ENCODE measurements at places on chromosomes 16 and 17.

DNA sequence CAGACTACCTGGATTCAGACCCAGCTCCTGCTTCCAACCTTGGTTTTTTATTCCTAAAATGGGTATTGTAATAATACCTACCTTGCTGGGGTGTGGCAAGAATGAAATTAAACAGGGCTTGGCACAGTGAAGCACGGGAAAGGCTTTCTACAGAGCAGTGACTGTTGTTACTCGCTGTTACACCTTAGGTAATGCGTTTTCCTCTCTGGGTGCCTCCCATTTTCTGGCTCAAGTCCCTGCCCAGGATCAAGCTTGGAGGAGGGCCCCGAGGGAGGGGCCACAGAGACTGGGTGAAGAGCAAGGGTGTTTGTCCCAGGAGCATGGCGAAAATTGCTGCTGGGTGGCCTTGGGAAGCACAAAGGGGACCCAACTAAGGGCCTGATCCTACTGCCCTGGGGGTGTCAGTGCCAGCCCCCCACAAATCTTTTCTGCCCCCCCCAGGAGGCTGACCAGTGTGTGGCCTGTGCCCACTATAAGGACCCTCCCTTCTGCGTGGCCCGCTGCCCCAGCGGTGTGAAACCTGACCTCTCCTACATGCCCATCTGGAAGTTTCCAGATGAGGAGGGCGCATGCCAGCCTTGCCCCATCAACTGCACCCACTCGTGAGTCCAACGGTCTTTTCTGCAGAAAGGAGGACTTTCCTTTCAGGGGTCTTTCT lies 13.3 kb downstream of the MIEN1 start:
- DNase-seq, result no peak

- no peak for DNase-seq
Measured at GRCh38 chr17:42457107-42457792, 1.4 kb upstream of the ATP6V0A1 start.

GRCh38 chr17:49414622-49415350 lies at the start of gene PHB1:
PHB1 (minus strand) TSS chr17:49414882; CDS start chr17:49413264, 1,618 bp downstream.
- DNase-seq, result peak; percentile 93

DNA sequence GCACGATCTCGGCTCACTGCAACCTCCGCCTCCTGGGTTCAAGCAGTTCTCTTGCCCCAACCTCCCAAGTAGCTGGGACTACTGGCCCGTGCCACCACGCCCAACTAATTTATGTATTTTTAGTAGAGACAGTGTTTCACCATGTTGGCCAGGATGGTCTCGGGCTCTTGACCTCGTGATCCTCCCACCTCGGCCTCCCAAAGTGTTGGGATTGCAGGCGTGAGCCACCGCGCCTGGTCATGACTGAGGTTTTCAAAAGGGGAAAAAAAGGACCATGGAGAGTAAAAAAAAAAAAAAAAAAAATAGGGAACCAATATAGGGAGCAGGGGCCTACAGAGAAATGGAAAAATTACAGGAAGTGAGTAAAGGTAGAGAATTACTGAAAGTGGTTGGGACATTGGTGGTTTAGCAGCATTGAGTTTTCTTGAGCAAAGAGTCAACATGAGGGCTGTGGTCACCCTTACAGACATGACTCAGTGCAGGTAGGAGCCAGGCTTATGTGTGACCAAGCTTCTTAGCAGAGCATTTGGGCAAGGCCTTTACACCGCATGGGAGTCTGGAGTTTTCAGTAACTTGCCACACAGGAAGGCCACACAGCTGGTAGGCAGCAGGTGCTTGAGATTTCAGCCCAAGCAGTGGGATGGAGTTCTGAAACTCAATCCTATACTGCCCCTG lies 447.3 kb downstream of the HS3ST3B1 start:
- DNase-seq, result no peak

- DNase-seq, result no peak
Measured at GRCh38 chr17:2172077-2172851, 117.4 kb downstream of the HIC1 start.

DNA sequence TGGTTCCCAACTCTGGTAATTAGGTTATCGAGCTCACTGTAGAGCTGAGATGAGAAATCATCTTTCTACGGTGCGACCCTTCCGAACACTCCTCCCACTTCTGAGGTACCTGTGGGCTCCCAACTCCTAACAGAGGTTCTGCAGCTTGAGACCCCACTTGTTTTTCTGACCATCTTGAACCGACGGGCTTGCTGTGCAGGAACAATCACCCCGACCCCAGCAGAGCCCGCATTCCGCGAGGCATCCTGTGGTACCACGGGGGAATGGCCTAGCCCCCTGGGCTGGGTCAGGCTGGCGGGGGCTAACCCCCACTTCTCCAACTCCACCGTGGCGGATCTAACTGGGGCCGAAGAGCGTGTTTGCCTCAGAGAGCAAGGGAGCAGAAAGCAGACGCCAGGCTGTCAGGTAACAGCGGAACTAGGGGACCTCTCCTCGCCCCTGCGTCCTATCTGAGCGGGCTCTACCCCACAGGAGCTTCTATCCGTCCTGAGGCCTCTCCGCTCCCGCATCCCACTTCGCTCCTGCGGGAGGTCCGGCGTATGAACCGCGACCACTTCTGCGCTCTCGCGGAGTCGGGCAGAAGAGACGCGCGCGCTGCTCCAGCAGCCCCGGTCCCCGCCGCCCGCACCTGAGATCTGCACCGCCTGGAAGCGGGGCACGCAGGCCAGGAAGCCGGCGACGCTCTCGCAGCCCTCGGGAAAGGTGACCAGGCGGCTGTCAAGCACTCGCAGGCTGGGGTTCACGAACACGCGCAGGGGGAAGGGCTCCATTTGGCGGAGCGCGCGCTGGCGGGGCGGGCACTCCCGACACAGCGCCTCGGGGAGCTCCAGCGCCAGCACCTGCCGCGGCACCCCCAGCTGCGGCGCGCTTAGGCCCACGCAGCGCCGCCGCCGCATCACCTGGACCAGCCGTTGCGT lies 761 bp downstream of the PDF start:
- peak; percentile 74 for DNase-seq

GRCh38 chr17:50794361-50794760 lies 27.0 kb upstream of the ANKRD40CL start:
- no peak for DNase-seq

- DNase-seq, result no peak
Measured at GRCh38 chr16:69620573-69620972, 54.8 kb downstream of the NFAT5 start.

GRCh38 chr17:44338702-44339101 lies 6.4 kb upstream of the GRN start:
- no peak for DNase-seq

GRCh38 chr16:3980253-3981111 lies 100.0 kb upstream of the CREBBP start:
- DNase-seq, result no peak

DNA sequence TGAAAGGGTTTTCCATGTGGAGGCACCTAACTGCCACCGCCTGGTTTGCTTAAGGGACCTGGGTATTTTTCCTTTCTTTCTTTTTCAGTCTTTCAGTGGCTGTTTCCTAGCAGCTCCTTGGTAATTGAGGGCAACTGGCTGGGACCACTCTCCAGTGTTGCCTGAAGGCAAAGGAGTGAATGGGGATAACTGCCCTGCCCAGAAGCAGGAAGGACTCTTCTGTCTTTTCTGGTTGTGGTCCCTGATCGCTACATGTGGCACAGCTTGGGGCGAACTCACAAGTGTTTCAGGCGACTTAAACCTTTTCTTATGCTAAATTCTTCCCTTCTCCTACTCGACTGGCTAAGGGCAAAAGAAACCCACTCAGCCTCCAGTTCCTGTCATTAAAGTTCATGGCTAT lies 10.1 kb upstream of the TMEM98 start:
- no peak for DNase-seq

DNA sequence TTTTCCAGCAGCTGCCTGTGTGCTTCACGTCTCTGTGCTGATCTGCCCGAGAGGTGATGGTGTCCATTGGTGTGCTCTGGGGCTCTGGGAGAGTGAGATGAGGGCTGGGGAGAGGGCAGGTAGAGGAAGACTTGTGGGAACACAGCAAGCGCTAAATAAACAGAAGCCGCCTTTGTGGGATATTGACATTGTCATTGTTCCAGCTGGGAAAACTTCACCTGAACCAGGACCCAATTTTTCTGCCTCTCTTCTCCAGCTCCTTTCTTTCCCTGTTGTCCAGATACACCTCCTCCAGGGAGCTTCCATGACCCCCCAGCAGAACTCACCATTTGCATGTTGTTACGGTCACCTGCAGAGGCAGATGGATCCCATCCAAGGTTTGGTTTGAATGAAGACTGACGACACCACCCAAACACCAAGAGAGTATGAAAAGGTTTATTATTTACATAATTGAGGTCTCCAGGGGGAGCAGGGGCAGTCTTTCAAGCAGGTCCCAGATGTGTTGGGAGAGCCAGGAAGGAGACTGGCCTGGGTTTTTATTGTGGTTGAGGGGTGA lies 3.6 kb upstream of the ITGA3 start:
- DNase-seq, result no peak

- DNase-seq, result no peak
Measured at GRCh38 chr16:14549789-14550153, 80.3 kb downstream of the PARN start.
